ENCODE measurements at places on chromosomes 2 and 18.

DNA sequence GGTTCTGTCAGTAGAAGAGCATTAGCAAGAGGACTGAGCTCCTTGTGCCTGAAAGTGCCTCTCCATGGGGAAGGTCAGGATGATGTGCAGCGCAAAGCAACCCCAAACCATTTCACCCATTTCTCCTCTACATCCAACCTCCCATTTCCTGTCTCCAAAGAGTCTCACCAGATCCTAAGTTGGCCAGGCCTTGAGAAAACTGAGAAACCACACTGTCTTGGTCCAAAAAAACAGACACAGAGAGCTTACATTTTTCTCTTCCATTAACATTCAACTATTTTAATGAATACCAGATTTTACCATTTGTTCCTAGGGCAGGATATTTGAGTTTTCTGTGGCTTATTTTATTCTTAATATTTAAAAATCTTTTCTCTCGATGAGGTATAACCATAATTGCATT, 195.0 kb downstream of the EPHA4 start:
- DNase-seq: no peak

GRCh38 chr18:48671561-48671945, 132.7 kb downstream of the CTIF start:
- DNase-seq: no peak

DNA sequence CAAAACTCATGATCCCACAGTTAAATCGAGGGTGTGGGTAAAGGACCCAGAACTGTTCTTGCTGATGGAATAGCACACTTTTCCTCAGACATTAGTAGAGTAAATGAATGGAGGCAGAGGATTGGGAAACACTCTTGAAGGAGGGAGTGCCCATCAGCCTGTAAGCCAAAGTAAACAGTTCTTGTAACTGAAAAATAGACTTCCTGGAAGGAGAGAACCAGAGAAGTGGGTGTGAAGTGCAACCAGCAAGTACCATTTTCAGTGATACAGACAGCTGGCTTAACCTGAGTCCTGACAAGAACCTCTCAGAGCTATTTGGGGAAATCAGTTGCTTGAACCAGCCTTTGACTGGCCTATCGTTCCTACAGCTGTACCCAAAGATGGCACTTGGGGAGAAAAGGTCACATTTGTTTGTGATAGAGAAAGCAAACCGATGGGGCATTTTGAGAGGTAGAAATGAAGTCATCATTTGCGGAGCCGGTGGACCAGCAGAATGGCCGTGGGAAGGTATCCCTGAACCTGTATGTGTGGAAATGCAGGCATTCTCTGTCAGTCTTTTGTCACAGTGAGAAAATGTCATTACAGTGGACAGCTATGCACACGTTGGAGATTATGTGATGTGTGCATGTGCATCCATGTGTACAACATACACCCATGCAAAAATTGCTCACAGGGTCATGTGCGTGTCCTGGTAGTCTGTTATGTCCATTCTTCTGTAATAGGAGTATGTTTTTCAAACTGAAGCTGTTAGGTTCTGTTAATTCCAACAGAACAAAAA, 17.8 kb downstream of the CRIM1 start:
- peak; percentile 64 for DNase-seq

GRCh38 chr2:168705534-168706470, 96.6 kb upstream of the NOSTRIN start:
- DNase-seq: peak; percentile 19

DNA sequence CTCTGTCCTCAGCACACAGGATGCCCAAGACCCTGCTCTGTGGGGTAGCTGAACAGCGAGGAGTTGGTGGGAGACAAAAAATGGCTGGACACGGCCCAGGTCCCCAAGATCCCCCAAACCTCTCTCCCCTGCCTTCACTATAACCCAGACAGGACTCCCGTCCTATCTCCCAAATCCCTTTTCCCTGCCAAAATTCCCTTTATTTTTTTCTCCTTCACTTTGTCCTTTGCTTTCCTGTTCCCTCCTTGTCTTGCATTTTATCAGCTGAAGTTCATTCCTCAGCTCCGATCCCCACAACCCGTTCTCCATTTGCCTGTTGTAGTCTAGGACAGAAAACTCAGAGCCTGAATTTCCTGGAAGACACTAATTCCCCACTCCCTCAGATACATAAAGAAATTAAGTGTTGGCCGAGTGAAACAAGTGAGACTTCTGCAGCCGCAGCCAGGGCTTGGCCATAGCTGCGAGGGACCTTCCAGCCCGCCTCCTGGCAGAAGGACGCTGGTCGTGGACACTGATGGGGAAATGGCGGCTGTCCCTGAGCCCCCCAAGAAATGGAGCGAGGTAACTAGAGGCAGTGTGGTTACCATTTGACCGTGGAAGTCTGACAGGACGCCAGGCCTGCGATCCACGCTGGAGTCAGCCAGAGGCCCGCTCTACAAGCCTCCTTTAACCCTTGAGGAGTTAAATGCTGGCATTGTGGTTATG, 173.6 kb downstream of the BCL2 start:
- no peak for DNase-seq

DNA sequence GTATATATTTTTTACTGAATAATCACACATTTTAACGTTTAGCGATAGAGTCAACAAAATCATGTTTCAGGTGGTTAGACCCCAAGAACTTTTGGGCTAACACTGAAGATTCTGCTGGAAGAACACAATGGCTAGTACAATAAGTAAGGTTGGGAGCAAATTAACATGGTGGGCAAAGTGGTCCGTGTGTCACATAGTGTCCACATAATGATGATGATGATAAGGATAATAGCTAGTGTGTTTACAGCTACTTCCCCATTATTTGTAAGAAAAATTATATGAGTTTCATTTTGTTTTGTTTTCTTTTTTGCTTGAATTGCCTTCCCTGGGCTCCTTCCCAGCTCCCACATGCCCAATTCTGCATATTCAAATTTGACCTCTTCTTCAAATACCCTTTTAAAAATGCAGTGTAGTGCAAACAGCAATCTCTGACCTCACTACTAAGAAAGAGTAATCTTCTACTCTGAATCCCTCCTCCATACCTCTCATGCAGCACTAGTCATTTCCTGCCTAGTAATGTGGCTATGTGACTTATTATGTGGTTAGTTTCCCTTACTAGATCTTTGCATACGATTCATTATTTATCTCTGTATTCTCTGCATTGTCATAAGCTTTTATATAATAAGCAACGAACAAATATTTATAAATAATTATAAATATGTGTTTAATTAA, 16.9 kb upstream of the VPS54 start:
- DNase-seq: no peak

DNA sequence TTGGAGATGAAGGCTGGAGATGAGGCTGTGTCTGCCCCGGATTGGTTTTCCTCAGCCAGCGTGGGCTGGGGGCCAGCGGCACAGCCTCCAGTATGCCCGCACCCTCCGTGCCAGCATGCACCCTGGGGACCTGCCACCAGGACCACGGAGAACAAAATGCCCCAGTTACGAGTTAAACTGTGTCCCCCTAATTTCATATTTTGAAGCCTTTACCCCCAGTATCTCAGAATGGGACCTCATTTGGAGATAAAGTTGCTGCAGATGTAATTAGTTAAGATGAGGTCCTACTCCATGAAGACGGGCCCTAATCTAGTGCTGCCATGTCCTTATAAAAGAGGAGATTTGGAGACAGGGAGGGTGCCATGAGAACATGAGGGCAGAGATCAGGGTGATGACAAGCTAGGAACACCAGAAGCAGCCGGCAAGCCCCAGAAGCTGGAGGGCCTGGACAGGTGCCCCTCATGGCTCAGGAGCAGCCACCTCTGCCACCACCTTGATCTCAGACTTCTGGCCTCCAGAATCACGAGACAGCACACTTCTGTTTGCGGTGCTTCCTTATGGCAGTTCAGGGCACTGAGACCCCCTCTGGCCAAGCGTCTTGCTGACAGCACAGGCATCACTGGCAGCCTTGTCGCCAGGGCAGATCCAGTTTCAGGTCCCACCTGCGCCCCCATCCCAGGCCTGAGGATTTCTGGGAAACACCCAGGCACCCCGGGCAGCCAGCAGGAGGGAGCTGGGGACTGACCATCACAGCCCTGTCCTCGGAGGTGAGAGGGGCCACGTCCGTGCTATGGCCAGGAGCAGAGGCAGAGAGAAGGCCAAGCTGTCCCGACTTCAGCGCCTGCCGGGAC, 29.4 kb downstream of the KIF1A start:
- no peak for DNase-seq

DNA sequence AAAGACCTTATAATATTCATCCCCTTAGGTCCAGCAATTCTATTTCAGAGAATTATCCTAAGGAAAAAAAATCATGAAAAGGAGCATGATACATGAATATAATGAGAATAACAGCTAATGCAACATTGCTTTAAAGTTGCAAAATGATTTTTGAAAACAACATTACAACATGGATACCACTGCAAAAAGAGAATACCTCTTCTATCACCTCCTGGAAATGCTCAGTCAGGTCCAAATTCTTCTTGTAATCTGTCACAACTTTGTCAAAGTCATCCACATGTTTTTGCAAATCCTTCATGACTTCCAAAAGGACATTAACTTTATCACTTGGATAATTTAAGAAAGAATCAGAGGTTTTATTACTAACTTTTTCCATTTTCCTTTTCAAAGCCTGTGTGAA, 47.9 kb upstream of the TTN start:
- peak; percentile 66 for DNase-seq

GRCh38 chr2:23385351-23385747, 370 bp downstream of the KLHL29 start:
- peak; percentile 20 for DNase-seq

DNA sequence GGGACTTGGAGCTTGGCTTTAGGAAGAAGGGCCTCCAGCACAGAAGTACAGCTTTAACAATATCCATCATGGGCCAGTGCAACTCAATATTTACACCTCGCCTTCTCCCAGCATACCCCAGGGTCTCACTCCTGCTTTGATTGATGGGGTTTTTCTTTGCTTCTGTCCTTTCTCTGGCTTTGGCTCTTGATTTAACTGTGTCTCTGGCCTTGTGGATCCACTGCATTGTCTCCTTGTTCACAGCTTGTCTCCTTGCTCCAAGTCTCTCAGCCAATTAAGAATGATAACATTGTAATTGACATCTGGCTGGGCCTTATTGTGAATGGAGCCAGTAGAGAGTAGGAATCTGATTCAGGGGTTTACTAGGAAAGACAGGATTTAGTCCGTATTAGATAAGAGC, 1019.5 kb downstream of the TMEM182 start:
- DNase-seq: no peak
